Skeletal muscle cell (primary cell): ENCODE measurements at places on chromosomes 2 and 18.

DNA sequence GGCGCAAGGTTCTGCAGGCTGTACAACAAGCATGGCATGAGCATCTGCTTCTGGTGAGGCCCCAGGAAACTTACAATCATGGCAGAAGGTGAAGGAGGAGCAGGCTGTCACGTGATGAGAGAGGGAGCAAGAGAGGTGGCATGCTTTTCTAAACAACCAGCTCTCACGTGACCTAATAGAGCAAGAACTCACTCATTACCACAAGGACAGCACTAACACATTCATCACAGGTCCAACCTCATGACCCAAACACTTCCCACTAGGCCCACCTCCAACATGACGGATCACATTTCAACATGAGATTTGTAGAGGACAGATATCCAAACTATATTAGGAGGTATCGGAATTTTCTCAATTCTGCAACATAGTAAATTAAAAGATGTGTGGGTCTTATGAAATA lies 108.8 kb upstream of the DLX2 start:
- DNase-seq, result no peak

GRCh38 chr18:65235966-65236624 lies 514.7 kb upstream of the CDH7 start:
- DNase-seq, result peak; percentile 29

DNA sequence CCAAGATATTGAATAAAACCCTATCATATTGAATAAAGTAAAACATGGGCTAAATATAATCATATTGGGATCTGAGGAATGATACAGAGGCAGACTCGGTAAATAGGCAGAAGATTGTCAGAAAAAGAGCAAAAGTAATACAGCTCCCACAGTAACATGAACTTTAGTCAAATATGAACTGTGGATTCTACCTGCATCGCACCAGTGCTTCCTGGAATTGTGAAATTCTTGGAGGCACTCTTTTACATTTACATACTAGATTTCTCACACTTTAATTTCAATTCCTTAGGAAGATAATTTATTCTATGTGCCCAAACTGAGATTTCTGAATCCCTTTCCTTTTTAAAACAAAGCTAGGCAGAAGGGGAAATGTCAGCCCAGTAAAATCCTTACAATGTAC lies 325.1 kb upstream of the SLC39A10 start:
- no peak for DNase-seq

DNA sequence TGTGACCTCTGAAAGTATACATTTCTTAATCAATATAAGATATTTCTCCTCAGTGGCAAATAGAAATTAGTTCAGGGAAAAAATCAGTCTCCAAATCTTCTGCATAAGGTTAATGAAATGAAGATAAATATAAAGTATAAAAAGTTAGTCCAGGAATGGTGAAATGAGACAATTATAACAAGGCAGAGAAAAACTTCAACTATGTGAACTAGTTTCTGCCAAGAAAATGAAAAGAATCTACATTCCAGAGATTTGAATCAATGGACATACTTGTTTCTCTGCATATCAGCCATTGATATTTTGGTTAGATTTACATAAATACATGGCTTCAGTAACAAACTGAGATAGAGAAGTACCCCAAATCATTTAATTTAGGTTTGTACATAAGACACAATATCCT lies 249.0 kb downstream of the EXOC6B start:
- no peak for DNase-seq

DNA sequence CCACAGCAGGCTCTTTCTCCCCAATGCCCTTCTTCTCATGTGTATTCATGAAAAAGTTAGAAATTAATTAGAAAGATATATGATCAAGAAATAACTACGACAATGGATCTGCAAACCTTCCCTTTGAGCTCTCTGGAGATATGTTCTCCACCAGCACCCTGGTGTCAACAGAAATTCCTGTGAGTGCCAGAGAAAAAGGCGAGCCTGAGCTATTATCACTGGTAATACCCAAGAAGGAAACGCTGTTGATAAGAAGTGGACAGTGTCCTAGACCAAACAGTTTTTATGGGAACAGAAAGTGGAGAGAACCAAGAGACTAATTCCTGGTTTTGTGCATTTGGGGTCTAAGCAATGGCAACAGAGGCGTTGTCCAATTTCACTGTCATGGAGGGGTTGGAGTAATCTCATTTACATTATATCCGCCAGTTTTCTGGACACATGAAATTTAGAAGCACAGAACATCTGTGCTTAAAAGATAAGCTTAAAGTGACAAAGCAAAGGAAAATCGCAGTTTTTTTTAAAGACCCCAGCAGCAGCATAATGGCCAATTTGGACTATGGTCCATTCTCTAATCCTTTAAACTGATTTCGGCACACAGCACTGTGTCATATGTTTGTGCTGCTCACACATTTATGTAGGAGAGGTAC lies 47.2 kb upstream of the CDC42EP3 start:
- DNase-seq, result no peak

GRCh38 chr2:37501113-37501512 lies 156.7 kb downstream of the QPCT start:
- DNase-seq, result no peak

DNA sequence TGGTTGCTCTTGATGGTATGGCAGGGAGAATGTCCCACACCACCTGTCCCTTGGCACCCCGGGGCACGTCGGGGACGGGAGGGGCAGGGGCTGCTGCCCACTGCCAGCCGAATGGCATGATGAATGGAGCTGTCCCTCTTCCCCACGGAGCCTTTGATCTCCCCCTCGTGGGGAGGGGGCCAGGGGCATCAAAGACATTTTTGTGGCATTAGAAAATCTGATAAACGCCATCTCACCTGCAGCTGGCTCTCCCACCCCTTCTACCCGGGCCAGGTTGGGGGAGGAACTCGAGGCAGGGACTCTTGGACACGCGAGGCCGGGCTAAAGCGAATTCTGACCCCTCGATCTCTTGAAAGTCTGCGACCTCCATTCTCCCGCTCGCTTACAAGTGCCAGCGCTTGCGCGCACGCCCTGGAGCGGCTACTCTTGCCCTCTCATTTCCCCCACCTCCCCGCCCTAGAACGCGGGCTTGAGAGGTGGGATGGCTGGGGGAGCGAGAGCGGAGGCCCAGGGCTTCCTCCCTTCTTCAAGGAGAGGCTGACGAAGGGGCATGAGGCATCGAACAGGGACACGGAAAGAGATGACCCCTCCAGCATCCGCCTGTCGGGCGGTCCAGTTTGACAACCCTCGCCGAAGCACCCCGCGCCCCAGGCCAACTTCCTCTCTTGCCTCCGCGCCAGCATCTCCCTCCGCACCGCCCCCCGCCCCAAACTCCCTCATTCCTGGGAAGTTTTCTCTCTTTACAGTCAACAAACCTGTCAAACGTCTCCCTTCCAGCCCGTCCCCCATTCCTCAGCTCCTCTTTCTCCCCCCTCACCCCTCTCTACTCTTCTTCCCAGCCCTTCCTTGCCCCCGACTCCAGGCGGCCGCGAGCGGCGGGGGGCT lies 692 bp upstream of the WNT6 start:
- DNase-seq, result no peak

DNA sequence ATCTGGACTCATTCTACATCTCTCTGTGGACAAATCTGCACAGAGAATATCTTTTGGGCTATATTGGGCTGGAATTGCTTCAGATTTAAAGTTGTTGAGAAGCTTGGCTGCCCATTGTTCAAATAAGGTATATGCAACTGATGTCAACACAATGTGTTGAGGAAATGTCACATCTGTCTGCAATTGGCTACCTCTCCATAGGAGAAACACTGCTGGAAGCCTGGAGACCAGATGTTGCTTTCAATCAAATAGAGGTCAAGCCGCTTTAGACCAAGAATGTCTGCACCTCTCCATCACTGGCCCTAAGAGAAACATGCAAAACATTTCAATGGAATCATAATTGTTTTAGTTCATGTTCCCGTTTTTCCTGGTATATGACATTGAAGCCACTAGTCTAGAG lies 720.2 kb downstream of the SLC4A3 start:
- DNase-seq, result no peak

GRCh38 chr2:109527846-109528705 lies 85.7 kb downstream of the SEPTIN10 start:
- no peak for DNase-seq

DNA sequence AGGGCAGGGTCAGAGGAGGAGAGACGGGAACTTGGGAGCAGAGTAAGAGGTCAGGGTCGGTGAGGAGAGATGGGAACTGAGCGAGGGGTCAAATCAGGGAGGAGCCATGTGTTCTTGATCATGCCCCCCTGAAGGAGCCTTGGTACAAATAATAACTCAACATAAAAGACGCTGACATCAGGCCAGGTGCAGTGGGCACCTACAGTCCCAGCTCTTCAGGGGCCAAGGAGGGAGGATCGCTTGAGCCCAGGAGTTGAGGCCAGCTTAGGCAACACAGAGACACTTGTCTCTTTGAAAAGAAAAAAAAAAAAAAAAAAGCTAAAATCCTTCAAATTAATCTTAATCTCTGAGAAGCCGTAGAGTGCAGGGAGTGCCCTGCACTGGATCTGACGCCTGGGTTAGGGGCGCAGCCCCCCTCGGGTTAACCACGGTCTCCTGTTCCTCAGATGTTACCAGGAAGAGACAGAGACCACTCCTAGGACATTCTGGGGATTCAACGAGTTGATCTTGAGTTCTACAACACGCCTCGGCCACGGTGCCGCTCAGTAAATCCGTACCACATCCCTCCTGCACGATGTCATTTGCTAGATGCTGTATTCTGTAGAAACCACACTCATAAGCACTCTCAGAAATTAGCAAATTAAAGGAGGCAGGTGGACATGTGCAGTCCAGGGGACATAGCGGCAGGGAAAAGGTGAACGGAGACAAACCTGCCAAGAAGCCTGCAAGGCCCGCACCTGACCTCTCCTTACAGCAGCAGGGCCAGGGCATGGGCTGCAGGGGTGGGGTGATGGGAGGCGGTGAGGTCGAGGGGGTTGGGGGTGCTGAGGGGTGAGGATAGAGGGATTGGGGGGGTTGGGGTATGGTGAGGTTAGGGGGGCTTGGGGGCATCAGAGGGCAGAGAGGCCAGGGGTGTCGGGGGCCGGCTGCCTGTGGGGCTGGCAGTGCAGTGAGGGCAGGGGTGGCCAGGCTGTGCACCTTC lies 29.2 kb downstream of the SLC66A2 start:
- DNase-seq, result no peak

GRCh38 chr2:233358335-233358734 lies 4.0 kb downstream of the DGKD start:
- no peak for DNase-seq
